ENCODE measurements at places on chromosomes 2 and 18.

DNA sequence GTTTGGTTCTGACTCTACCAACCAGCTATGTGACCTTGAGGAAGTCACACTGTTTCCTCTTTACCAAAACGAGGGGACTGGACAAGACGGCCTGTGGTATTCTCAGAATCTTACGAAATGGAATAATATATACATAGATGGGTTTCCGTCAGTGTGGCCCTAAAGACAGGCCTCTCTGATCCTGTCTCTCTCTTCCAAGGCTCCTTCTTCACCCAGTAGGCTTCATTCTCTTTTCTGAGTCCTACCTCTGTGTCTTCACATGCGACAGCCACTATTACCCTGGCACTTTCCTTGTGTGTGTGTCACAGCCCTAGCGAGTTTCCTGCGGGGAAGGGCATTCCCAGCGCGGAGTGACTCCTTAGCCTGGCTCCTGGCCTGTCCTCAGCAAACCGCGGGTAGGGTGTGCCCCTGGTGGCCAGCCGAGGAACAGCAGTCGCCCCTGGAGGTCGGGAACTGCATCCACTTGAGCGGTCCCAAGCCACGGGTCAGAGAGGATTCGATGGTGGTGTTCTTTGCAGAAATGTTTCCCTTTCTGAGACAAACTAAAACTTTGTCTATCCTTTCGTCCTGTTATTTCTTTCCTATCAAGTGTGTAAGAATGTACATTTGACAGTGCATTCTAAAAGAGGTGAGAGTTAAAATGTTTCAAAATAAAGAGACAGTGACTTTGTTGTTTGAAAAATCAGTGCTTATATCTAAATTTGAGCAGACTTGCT is 63.3 kb downstream of the RAB31 start:
- no peak overlapping the region for H3K4me3 ChIP-seq
- H3K27me3 ChIP-seq = no peaks in the 10 kb centered on the region
- DNase-seq = peak; percentile 54
- no peak overlapping the region for H3K27ac ChIP-seq
- H3K36me3 ChIP-seq = no peaks in the 10 kb centered on the region

GRCh38 chr2:190637903-190638618 is 10.8 kb upstream of the NAB1 start:
- H3K4me3 ChIP-seq = no peak overlapping the region
- no peak for DNase-seq
- no peaks in the 10 kb centered on the region for H3K27me3 ChIP-seq
- peaks cover 36% of the 10 kb centered on the region for H3K4me1 ChIP-seq

DNA sequence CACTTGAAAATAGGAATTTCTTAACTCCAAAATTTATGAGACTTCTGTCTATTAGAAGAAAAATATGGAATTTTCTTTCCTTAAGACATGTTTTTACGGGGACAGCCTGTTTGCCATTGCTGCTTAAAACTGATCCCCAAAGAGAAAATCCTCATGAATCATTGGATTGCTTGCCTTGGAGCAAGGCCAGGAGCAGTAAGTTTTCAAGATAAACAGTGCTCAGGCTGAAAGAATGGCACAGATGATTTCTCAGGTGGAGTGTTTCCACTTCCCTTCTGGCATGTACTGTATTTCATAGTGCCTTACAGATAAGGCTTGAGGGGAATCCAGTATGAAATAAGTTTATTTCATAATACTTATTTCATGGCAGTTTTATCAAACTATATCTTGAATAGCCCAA is 74.3 kb upstream of the MMADHC start:
- no peaks in the 10 kb centered on the region for H3K27me3 ChIP-seq
- no peaks in the 10 kb centered on the region for H3K36me3 ChIP-seq
- H3K4me3 ChIP-seq = no peak overlapping the region
- no peaks in the 10 kb centered on the region for H3K4me1 ChIP-seq
- H3K27ac ChIP-seq = no peak overlapping the region
- DNase-seq = no peak

DNA sequence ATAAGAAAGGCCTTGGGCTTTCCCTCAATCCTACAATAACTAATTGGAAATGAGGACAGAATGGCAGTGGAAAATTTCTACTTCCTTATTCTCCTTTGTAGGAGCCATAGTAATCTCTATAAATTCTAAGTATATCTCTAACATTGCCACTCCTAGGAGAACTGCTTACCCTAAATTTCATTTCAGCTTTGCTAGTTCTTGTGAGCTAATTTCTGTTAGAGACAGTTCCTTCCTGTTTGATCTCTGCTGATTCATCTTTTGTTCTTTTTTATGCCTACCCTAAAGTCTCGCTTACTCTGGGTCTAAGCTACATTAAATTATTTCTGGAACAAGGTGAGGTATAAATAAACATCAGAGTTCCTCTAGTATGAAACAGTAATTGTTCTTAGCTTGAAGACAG is 25.7 kb downstream of the ABHD3 start:
- H3K4me3 ChIP-seq = no peak overlapping the region
- no peaks in the 10 kb centered on the region for H3K36me3 ChIP-seq
- no peak overlapping the region for H3K27ac ChIP-seq
- H3K27me3 ChIP-seq = no peaks in the 10 kb centered on the region
- H3K4me1 ChIP-seq = peaks cover 9% of the 10 kb centered on the region
- no peak for DNase-seq

DNA sequence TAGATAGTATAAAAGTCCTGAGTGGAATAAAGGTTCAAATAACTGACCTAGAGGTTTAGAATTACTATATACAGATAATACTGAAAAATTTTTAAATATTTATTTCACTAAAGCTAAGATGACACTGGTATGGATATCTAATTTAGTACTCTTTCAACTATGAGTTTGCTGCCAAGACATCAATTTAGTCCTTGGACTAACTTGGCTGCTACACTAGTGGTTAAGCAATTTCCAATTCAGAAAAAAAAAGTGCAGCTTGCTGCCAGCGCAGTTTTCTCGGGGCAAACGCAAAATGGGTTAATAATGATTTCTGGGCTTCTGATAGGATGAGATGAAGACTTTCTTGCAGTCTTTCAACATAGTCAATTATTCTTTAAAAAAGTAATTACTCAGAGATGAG is 10.8 kb downstream of the BUB1 start:
- H3K36me3 ChIP-seq = no peaks in the 10 kb centered on the region
- no peaks in the 10 kb centered on the region for H3K4me1 ChIP-seq
- no peaks in the 10 kb centered on the region for H3K27me3 ChIP-seq
- DNase-seq = no peak

GRCh38 chr2:102072741-102073140 is 69.8 kb upstream of the IL1R1 start:
- H3K27ac ChIP-seq = no peak overlapping the region
- DNase-seq = no peak
- H3K27me3 ChIP-seq = no peaks in the 10 kb centered on the region
- peaks cover 20% of the 10 kb centered on the region for H3K4me1 ChIP-seq
- no peaks in the 10 kb centered on the region for H3K36me3 ChIP-seq

DNA sequence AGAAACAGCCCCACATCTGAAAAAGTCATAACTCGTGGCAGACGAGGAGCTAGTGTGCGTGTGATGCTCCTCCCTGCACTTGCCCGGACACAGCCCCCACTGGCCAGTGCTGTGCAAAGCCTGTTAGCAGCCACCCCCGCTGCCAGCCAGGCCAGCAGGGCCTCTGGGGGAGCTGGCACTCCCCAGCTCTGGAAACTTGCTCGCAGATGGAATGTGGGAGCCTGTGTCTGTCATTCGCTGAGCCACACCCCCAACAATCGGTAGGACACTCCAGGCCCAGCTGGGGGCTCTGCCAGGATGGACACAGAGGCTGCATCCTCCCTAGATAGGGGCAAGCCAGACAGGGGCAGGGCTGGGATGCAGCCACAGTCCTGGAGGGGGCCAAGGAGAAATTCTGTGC is 62.4 kb upstream of the ATG16L1 start:
- H3K27me3 ChIP-seq = no peaks in the 10 kb centered on the region
- no peak for DNase-seq
- no peaks in the 10 kb centered on the region for H3K36me3 ChIP-seq
- no peak overlapping the region for H3K27ac ChIP-seq

GRCh38 chr2:150526006-150526405 is 38.5 kb upstream of the RND3 start:
- no peak overlapping the region for H3K27ac ChIP-seq
- no peaks in the 10 kb centered on the region for H3K36me3 ChIP-seq
- no peak overlapping the region for H3K4me3 ChIP-seq
- no peak for DNase-seq
- no peaks in the 10 kb centered on the region for H3K4me1 ChIP-seq
- H3K27me3 ChIP-seq = no peaks in the 10 kb centered on the region
